Stimulated activated CD4-positive, alpha-beta T cell treated with anti-CD3 and anti-CD28 coated beads, Interleukin-12 subunit alpha, Interleukin-12 subunit beta, amount 100 ng/mL, for 24 hours (primary cell): ENCODE measurements at places on chromosomes 1 and 21.

- DNase-seq, result no peak
Measured at GRCh38 chr1:93275634-93276295, 69.9 kb upstream of the DR1 start.

DNA sequence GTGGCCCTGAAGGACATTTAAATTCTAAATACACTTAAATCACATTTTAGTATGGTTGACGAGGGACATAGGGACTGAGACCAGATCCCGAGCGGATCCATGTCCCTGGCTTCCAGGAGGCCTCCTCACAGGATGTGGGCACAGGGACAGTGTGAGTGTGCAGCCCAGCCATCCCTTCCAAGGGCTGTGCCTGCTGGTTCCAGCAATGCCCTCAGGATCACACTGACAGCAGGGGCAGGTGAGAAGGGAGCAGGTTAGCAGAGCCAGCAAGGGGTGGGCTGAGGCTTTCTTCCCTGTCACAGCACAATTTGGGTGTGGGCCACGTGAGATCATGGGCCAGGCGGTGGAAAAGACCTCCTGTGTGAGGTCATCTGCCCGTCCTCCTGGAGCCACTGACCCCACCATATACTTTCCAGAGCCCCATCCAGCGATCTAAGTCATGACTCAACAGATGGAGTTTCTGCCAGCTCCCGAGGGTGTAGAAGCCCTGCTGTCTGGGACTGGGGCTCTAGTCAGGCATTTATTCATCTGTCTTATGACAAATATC lies 37.0 kb upstream of the PRSS38 start:
- no peak for DNase-seq

GRCh38 chr1:243942196-243943150 lies 92.4 kb upstream of the AKT3 start:
- no peak for DNase-seq

GRCh38 chr1:117368116-117369108 lies 1.2 kb downstream of the MAN1A2 start:
- no peak for DNase-seq

GRCh38 chr1:23657659-23658275 lies 33.8 kb upstream of the RPL11 start:
- DNase-seq, result peak; percentile 50

DNA sequence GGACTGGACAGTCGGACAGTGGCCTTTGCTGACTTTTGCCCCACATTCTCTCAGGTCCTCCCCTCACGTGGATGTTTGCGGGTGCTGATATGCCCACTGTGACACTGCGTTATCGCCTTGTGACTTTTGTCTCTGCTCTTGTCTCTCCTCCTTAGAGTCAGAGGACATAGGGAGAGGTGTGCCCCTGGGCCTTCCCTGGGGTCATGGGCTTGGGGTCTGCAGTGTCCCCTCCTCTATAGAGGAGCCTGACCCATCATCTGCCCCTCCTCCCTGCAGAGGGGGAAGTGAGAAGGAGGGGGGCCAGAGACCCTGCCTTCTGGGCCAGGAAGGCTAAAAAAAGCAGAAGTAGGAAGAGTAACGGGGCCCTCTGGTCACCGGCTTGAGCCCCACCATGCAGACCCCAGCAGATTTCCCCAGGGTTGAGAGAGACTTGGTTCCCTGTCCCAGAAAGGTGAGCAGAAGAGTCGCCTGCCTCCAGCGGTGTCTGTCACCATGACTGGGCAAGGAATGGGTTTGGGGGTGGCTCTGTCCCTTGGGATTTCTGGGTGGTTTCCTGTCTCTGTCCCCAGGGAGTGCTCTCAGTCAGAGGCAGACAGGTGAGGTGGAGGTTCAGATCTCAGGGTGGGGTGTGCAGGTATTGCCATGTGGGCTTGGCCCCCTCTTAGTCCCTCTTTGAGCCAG lies 13.3 kb downstream of the RPS6KA1 start:
- DNase-seq, result no peak

- no peak for DNase-seq
Measured at GRCh38 chr1:186793582-186793927, 35.2 kb upstream of the PLA2G4A start.

GRCh38 chr1:164770131-164770529 lies 211.1 kb downstream of the PBX1 start:
- DNase-seq, result no peak

DNA sequence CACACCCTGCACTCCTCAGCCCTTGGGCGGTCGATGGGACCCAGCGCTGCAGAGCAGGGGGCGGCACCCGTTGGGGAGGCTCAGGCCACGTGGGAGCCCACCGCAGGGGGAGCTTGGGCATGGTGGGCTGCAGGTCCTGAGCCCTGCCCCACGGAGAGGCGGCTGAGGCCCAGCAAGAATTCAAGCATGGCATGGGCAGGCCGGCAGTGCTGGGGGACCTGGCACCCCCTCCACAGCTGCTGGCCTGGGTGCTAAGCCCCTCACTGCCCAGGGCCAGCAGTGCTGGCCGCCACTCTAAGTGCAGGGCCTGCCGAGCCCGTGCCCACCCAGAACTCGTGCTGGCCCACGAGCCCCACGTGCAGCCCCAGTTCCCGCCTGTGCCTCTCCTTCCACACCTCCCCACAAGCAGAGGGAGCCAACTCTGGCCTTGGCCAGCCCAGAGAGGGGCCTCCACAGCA lies 555.0 kb upstream of the ADGRL4 start:
- DNase-seq, result no peak
